Mesenchymal stem cell (in vitro differentiated cells and primary cell): ENCODE measurements at places on chromosomes 3 and 15.

- no peak for DNase-seq
Measured at GRCh38 chr3:188693435-188693834, 478.3 kb upstream of the TPRG1 start.

DNA sequence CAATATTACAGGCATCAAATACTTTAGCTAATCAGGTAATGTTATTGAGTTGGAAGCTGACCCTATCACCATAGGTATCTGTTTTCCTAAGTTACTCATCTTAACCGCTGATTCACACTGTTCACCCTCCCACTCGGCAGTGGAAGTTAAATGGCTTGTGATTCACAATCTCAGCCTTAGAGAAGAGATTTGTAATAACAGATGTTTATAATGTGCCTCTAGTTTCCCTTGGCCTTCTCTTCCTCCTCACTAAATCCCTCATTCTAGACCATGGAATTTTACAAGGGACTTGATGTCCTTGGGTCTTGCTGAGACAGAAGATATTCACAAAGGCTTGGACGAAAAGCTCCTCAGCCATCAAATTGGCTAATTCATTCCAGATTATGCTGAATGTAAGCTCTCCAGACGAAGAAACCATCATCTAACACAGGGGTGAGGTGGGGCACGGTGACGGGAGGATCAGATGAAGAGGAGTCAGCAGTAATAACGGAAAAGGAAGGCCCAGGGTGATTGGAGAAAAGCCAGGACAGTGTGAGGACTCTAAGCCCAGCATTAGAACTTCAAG lies 931.7 kb downstream of the MCTP2 start:
- peak; percentile 70 for DNase-seq

GRCh38 chr3:142897807-142898206 lies 8.9 kb upstream of the PCOLCE2 start:
- no peak for DNase-seq

GRCh38 chr3:188198001-188198400 lies 44.0 kb downstream of the LPP start:
- DNase-seq: no peak

- no peak for DNase-seq
Measured at GRCh38 chr15:98400120-98400519, 248.2 kb upstream of the IGF1R start.

DNA sequence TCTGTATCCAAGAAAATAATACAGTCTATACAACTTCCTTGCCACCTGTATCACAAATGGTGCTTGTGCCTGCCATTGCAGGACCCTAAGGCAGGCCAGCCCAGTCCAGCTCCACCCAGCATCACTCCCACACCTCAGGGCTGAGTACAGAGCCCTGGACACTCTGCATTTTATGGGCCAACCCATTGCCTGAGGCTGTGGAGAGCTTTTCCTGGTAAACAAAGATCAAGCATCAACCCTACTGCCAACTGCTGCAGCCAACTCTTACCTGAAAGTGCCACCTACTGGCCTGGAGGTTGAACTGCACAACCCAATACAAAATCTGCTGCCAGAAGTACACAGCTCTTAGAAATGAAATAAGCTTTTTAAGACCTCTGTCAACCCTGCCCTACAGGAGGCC lies 1082.2 kb downstream of the NAALADL2 start:
- no peak for DNase-seq
